ENCODE measurements at places on chromosomes 11 and 22.

DNA sequence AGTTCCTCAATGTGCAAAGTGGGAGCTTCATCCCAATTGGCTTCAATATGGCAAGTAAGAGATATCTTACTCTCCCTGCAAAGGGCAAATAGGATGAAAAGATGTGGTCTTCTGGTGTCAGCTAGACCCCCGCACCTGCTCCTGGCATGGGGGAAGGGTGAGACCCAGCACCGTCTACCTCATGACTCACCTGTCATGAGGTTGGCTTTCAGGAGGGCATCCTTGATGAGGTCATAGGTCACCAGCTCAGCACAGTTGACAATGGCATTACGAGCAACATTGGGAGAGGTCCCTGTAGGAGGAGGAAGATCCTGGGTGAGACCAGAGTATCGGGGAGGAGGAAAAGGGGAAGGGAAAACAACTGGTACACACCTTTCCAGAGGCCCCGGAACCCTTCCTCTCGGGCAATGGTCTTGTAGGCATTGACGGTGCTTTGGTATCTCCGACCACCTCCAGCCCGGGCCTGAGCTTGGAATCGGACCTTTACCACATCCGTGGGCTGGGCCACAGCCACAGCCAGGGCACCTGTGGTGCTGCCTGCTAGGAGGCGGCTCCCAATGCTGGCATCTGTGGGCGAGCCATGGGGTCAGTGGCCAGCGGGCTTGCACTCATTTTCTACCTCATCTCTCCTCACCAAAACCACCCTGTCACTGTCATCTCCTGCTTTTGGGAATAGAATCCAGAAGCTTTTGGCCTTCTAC is 6.0 kb downstream of the UCP2 start:
- no peak for DNase-seq

- no peak for DNase-seq
These were observed 260.2 kb upstream of the ISX start for GRCh38 chr22:34805771-34806170.

DNA sequence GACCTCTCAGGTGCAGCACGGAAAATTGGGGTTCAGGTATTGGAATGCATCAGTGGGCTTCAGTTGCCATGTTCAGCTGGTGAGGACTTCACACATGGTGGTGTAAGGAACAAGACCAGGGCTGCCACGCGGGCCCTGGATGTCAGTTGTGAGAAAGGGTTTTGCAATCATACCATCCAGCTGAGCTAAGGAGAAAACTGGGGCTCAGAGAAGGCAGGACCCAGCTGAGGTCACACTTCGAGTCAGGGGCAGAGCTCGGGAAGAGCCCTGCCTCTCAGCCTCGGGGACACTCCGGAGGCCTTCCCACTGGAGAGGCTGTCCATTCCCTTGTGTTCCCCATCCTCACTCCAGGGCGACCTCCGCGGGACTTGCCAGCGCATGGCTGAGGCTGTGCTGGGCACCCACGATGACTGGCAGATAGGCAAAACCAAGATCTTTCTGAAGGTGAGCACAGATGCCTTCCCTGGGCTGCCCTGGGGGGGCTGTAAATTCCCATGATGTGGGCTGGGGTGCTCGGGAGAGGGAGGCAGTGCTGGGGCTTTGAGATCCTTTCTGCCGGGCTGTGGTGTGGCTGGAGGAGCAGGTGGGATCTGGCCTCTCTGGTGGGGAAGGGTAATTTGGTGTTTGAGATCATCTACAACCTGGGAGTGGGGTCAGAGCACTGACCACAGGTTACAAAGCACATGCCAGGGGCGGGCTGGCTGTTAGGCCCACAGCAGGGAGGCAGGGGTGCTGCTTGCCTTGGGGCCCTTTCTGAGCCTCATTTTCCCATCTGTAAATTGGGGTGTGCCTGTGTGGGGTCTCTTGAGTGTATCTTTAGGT is 47.2 kb downstream of the MYO7A start:
- DNase-seq, result no peak

- DNase-seq, result no peak
These were observed 588 bp downstream of the VPS37C start for GRCh38 chr11:61160487-61161189.

Data from thyroid gland (tissue), 4 donors.